ENCODE measurements at places on chromosomes 7 and 10.

DNA sequence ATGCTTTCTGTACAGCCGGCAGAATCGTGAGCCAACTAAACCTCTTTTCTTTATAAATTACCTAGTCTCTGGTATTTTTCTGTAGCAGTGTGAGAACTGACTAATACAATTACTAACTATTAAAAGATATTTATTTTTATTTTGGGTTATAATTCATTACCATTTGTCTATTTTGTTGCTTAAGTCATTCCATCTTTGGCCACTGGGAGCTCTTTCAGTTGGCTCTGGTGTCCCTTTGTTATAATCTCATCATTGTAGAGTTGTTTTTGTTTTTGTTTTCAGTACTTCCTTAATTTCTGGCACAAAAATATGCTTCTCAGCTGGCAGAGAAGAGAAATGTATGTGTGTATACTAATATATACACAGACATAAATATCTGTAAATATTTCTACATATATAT, 807.9 kb upstream of the MBL2 start:
- no peak for DNase-seq

- peak; percentile 49 for DNase-seq
Observed at GRCh38 chr10:29081951-29082685, 206.8 kb upstream of the LYZL1 start.

DNA sequence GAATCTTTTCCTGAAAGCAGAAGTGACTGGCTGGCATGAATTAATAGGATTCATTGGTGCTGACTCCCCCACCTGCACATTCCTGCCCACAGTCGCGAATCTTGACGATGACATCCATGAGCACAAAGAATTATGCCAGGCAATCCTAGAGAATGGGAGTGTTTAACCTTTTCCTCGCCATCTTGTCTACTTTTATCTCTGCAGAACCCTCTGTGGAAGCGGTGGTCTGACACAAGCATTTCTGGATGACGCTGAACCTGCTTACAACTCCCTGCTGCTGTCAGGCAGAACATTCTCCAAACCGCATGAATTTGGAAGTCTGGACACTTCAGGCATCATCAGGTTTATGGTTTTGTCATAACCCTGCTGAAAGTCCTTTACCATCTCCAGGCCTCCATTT, 36.5 kb downstream of the KLF6 start:
- no peak for DNase-seq

- no peak for DNase-seq
Observed at GRCh38 chr10:26721561-26721960, 24.1 kb downstream of the PDSS1 start.

DNA sequence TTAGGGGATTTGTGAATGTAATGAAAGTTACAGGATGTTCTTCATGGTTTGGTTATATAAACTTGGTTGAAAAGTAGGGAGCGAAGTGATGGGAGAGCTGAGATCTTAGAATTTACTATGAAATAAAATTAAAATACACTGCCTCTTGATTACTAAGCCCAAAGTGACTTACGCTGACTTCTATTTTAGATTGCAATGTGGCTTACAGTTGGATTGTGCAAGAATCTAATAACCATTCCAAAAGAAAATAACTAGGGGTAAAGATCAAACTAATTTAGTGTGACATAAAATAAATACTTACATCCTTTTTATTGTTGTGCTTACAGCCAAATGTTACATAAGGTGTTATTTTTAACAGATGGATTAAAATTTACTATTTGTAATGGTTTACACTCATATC, 15.3 kb downstream of the WNT16 start:
- no peak for DNase-seq

GRCh38 chr10:49622426-49623425, 8.9 kb downstream of the CHAT start:
- no peak for DNase-seq

DNA sequence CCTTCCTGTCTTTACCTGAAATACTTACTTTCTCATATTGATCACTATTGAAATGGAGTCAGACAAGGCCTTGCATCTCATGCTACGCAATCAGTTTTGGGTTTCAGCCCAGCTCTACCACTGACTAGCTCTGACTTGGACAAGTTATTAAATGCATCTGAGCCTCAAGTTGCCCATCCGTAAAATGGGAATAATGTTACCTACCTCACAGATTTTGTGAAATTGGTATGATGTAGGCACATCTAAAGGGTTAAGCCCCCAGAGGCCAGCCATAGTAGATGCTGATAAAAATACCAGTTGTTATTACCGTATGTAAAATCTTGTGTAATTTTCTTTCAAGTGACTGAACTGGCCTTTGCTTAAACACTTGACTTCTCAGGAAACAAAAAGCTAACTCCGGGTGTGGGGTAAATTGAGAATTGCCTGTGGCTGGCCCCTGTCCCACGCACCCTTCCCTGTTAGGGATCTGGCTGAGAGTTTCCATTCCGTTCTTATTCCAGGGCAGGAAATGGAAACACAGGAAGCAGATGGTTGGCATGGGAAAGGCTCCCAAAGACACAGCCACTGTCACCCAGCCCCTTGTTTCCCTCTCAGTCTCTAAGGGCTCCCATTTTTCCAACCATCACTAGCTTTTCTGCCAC, 7.5 kb downstream of the DUSP5 start:
- DNase-seq: no peak

DNA sequence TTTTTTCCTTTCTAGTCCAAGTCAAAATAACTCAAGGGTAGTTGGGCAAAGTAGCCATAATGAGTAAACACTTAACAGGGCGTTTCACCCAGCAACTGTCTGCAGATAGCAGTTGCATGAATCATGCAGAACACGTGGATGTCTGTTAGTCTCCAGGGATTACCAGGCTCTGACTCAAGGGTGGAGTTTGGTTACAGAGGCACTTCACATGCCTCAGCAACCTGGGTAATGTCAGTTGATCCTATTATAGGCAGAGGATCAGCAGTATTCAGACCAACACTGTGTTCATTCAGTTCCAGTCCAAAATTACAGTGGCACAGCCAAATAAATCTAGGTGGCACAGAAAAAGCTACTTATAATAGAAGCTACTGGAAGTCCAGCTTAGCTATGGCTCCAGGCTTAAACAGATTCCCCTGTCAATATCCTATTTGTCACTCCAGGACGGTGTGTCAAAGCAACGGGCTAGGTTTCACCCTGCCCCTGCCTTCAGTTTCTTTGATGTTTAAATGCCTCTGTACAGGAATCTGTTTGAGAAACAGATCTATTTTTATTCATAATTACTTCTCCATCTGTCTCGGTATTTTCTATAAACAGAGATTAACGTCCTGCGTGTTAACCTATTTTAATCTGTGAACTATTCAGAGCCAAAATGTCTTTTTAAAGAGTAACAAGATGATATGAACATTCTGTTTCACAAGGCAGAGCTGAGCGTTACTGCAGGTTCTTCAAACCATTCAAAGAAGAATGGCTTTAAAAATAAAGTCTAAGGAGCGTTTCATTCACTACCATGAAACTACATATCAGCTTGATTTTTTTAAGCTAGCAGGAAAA, 162.6 kb upstream of the AKR1E2 start:
- no peak for DNase-seq

DNA sequence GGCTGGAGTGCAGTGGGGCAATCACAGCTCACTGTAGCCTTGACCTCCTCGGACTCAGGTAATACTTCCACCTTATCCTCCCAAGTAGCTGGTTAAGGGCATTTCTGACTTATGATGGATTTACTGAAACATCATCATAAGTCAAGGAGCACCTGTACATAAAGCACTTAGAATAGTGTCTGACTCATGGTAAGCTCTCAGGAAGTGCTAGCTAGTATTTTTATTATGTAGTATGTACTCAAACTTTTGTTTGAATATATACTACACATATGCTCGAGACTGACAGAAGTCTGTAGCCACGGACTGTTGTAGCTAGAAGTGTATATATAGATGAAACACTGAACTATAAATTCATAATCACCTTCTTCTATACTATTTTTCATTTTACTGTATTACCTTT, 107.5 kb upstream of the DNAJB12 start:
- no peak for DNase-seq

GRCh38 chr10:23343591-23344240, 881 bp downstream of the C10orf67 start:
- DNase-seq: peak; percentile 77

Data from Right ventricle myocardium superior (tissue), 1 donor.